Tibial nerve (tissue), 4 donors: ENCODE measurements at places on chromosomes 3 and 15. TPM values are rescaled to one million over a fixed set of nuclear protein-coding genes. Genes with fewer than 3 reads are reported as not detected.
A peak's percentile ranks its signal among the peaks of the same experiment; 100 is the strongest.

DNA sequence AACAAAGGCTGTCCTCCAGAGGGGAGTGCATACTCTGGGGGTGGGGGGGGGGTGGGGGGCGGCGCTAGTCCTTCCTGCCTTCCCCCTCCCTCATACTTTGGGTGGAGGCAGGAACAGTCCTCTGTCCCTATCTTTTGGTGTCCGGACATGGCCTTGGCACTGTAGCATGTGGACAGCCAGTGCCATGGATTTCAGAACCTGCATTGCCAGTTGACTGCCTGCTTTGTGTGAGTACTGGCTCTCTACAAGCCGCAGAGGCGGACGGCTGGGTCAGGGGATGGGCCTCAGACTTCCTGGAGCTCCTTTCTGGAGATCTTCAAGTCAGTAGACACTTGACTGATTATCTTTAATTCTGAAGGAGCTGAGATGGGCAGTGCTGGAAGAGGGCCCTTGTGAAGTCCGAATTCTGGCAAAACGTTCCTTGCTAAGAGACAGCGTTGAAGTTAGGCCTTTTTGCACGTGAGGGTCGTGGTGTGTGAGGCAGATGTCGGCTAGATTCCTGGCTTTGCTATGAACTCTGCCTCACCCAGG is 2.5 kb downstream of the CLDN11 start:
- peak overlapping the region; percentile 55 for H3K4me3 ChIP-seq
- H3K4me1 ChIP-seq: peaks cover 12% of the 10 kb centered on the region
- DNase-seq: no peak
- H3K27ac ChIP-seq: peak overlapping the region; percentile 81
- H3K27me3 ChIP-seq: no peaks in the 10 kb centered on the region
- H3K36me3 ChIP-seq: no peaks in the 10 kb centered on the region

Gene B4GALT4
- total RNA-seq: 18.6 TPM

GRCh38 chr3:142007710-142008399 is 131.4 kb downstream of the ATP1B3 start:
- no peaks in the 10 kb centered on the region for H3K4me1 ChIP-seq
- DNase-seq: no peak
- no peaks in the 10 kb centered on the region for H3K36me3 ChIP-seq
- H3K27ac ChIP-seq: no peak overlapping the region
- H3K27me3 ChIP-seq: no peaks in the 10 kb centered on the region

Gene HRG
- not detected for total RNA-seq

- no peak overlapping the region for H3K4me3 ChIP-seq
- no peak overlapping the region for H3K27ac ChIP-seq
- no peaks in the 10 kb centered on the region for H3K27me3 ChIP-seq
- H3K4me1 ChIP-seq: no peaks in the 10 kb centered on the region
- DNase-seq: no peak
These were observed 15.3 kb downstream of the PLOD2 start for GRCh38 chr3:146145642-146146041.

Gene SOX14
- total RNA-seq: not detected

DNA sequence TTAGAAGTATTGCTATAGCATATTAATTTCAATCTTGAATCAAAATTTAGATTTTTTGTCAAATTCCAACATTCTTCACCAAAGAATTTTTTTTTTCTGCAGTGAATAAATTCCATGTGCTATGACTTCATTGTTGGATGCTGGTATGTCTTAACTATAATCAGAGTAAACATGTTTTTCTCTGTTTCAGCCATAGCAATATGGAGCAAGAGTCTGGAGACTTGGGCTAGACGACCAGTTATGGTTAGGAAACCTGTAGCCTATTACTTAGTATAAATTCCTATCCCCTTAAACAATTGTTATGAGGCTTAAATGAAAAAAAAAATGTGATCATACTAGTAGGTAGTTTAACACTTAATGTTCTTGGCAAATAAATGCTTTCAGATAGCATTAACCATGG is 431.9 kb upstream of the FRG2C start:
- no peaks in the 10 kb centered on the region for H3K27me3 ChIP-seq
- no peak overlapping the region for H3K4me3 ChIP-seq
- no peaks in the 10 kb centered on the region for H3K4me1 ChIP-seq
- no peaks in the 10 kb centered on the region for H3K36me3 ChIP-seq
- no peak overlapping the region for H3K27ac ChIP-seq

Gene SLC22A13
- total RNA-seq: not detected

Gene ACKR4
- 0.59 TPM for total RNA-seq

DNA sequence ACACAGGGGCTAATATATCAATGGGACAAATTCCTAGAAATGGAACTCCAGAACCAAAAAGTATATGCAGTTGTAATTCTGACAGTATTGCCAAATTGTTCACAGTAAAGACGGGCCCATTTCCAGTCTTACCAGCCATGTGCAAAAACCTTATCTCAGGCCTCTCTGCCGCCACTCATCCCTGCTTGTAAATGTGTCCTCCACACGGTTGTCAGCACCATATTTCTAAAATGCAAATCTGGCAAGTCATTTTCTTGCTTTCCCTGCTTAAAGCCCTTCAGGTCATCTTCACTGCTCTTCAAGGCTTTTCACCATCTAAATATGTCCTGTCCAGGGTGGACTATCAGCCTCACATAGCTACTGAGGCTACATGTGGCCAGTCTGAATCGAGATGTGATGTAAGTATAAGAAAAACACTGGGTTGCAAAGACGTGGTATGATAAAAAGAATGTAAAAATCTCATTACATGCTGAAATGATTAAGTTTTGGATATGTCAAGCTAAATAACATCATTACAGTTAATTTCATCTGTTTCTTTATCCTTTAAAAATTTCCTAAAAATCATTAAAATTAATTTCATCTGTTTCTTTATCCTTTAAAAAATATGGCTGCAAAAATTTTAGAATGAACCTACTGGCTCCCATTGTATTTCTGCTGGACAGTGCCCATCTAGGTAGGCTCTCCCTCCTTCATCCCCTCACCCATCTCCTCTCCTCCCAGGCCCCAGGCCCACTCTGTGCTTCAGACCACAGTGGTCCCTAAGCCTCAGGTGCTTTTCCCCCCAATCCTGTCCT is 980 bp downstream of the PARP9 start:
- H3K4me1 ChIP-seq: peaks cover 15% of the 10 kb centered on the region
- H3K27me3 ChIP-seq: no peaks in the 10 kb centered on the region
- peak overlapping the region; percentile 83 for H3K4me3 ChIP-seq
- H3K27ac ChIP-seq: peak overlapping the region; percentile 94
- peaks cover 3% of the 10 kb centered on the region for H3K36me3 ChIP-seq

Gene CYP1A1
- total RNA-seq: 2.1 TPM

GRCh38 chr3:187920913-187921312 is 175.6 kb upstream of the BCL6 start:
- peaks cover 6% of the 10 kb centered on the region for H3K4me1 ChIP-seq
- H3K27me3 ChIP-seq: no peaks in the 10 kb centered on the region
- H3K27ac ChIP-seq: no peak overlapping the region
- H3K36me3 ChIP-seq: no peaks in the 10 kb centered on the region
- DNase-seq: peak; percentile 45

DNA sequence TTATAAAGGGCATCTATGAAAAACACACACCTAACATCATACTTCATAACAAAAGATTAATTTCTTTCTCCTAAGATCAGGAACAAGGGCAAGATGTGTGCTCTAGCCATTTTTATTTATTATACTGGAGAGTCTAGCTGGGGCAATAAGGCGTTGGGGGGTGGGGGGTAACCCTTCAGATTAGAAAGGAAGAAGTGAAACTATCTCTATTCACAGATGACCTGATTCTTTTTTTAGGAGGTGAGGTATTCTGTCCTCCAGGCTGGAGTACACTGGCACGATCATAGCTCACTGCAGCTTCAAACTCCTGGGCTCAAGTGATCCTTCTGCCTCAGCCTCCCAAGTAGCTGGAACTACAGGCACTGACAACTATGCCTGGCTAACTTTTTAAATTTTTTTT is 89.5 kb upstream of the MANF start:
- H3K4me3 ChIP-seq: no peak overlapping the region
- no peaks in the 10 kb centered on the region for H3K36me3 ChIP-seq
- no peak for DNase-seq
- H3K27me3 ChIP-seq: no peaks in the 10 kb centered on the region

- H3K27me3 ChIP-seq: peaks cover 20% of the 10 kb centered on the region
- no peaks in the 10 kb centered on the region for H3K4me1 ChIP-seq
- no peak for DNase-seq
- no peaks in the 10 kb centered on the region for H3K36me3 ChIP-seq
- H3K27ac ChIP-seq: no peak overlapping the region
These were observed 7.0 kb downstream of the ADIPOQ start for GRCh38 chr3:186849374-186849975.

DNA sequence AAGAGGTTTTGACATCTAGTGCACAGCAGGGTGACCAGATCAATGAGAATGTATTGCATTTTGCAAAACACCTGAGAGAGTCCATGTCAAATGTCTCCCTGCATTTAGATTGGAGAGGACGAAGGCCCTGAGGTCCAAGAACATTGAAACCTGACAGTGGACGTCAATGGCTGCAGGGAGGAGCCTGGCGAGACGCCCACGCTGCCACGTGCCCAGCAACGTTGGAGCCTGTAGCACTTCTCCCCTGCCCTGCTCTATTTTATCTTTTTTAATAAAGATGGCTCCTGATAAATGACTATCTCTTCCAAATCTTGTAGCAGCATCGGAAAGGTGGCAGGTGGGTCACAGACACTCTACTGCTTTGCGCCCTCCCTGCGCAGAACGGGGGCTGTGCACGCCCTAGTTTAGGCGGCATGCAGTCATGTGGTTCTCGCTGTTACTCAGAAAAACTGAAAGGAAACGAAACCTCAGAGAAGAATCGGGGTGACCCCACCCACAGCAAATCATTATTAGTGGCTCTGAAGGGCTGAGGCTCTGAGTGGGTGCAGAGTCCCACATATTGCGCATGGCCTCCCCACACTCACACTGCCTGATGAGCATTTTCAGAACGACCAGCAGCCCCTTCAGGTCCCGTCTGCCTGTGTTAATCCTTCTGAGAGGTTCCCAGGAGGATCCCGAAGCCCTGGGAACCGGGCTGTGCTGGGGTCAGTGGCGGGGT is 62.5 kb upstream of the TAMM41 start:
- H3K27ac ChIP-seq: no peak overlapping the region
- H3K4me3 ChIP-seq: no peak overlapping the region
- H3K4me1 ChIP-seq: no peaks in the 10 kb centered on the region
- no peaks in the 10 kb centered on the region for H3K36me3 ChIP-seq
- H3K27me3 ChIP-seq: no peaks in the 10 kb centered on the region

Gene CTXN2
- total RNA-seq: not detected

GRCh38 chr3:120072867-120073525 is 21.3 kb downstream of the GSK3B start:
- no peaks in the 10 kb centered on the region for H3K27me3 ChIP-seq
- no peaks in the 10 kb centered on the region for H3K36me3 ChIP-seq
- no peak overlapping the region for H3K4me3 ChIP-seq
- no peak for DNase-seq
- peaks cover 6% of the 10 kb centered on the region for H3K4me1 ChIP-seq

DNA sequence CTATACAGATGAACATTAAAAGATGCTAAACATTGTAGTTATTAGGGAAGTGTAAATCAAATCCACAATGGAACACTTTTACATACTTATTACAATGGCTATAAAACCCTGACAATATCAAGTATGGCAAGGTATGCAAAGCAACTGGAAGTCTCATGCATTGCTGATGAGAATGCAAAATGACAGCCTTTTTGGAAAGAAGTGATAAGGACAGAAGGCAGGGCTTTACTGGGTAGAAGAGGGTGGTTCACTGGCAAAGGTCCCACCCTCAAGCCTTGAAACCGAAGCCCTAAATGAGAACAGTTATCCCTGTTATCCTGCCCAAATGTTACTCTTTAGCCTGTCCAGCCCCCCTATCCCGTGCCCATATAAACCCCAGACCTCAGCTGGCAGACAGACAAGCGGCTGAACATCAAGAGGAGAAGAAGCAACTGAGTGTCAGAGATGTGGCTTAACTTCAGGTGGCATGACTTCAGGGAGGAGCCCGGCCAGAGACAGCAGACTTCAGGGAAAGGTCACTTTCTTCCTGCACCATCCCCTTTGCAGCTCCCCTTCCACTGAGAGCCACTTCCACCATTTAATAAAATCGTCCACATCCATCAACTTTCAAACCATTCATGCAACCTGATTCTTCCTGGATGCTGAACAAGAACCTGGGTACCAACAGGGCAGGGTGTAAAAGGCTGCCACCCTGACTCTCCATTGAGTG is 732 bp upstream of the GCSAM start:
- peaks cover 16% of the 10 kb centered on the region for H3K4me1 ChIP-seq
- DNase-seq: no peak
- H3K27ac ChIP-seq: no peak overlapping the region
- no peak overlapping the region for H3K4me3 ChIP-seq
- no peaks in the 10 kb centered on the region for H3K27me3 ChIP-seq
- H3K36me3 ChIP-seq: no peaks in the 10 kb centered on the region

DNA sequence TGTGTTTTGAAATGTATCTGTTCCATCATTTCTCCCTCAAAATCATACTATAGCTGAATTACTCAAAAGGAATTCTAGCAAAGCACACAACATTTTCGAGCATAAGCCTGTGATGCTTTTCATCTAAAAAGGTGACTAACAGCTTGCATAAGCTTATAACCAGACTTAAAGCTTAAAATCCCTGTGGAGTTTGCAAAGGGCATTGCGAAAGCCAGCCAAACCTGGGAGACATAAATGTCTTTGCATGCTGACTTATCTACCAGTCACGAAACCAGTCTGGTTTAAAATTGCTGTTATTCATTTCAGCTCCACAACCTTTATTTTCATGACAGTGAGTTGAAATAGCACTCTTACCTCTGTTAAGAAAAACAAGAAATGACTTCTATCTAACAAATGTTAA is 35.6 kb upstream of the LIPC start:
- no peaks in the 10 kb centered on the region for H3K36me3 ChIP-seq
- H3K4me3 ChIP-seq: no peak overlapping the region
- H3K4me1 ChIP-seq: no peaks in the 10 kb centered on the region
- no peaks in the 10 kb centered on the region for H3K27me3 ChIP-seq

GRCh38 chr3:150236316-150237082 is 171.6 kb upstream of the TSC22D2 start:
- H3K36me3 ChIP-seq: no peaks in the 10 kb centered on the region
- no peak overlapping the region for H3K27ac ChIP-seq
- peaks cover 6% of the 10 kb centered on the region for H3K4me1 ChIP-seq
- no peak overlapping the region for H3K4me3 ChIP-seq
- DNase-seq: no peak

Gene KNG1
- not detected for total RNA-seq

DNA sequence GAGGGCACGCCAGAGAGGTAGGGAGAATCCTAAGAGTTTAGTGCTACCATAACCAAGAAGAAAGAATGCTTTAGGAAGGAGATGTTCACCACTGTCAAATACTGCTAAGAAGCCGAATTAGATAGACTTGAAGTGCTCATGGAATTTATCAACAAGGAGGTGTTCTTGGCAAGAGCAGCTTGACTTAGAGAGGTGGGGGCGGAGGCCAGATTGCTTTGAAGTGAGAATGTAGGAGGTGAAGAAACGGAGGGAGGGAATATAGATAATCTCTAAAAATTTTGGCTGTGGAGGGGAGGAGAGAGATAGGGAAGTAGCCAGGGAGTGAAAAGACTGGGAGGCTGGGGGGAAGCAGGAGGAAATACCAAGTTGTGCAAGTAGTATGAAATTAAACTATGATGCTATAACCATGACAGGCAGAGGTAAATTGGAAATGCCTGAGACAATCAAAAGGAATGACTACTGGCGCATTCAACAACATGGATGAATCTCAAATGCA is 35.5 kb downstream of the GADL1 start:
- no peak for DNase-seq
- H3K27ac ChIP-seq: no peak overlapping the region
- H3K4me1 ChIP-seq: no peaks in the 10 kb centered on the region

GRCh38 chr3:60363817-60364216 is 887.4 kb downstream of the FHIT start:
- H3K27me3 ChIP-seq: no peaks in the 10 kb centered on the region
- no peak overlapping the region for H3K27ac ChIP-seq

Gene CADPS
- not detected for total RNA-seq

GRCh38 chr3:52136513-52136912 is 17.7 kb downstream of the POC1A start:
- H3K27me3 ChIP-seq: no peaks in the 10 kb centered on the region
- H3K27ac ChIP-seq: no peak overlapping the region
- no peaks in the 10 kb centered on the region for H3K4me1 ChIP-seq
- H3K36me3 ChIP-seq: no peaks in the 10 kb centered on the region
- no peak overlapping the region for H3K4me3 ChIP-seq
